ENCODE measurements at places on chromosomes 12 and 14.

DNA sequence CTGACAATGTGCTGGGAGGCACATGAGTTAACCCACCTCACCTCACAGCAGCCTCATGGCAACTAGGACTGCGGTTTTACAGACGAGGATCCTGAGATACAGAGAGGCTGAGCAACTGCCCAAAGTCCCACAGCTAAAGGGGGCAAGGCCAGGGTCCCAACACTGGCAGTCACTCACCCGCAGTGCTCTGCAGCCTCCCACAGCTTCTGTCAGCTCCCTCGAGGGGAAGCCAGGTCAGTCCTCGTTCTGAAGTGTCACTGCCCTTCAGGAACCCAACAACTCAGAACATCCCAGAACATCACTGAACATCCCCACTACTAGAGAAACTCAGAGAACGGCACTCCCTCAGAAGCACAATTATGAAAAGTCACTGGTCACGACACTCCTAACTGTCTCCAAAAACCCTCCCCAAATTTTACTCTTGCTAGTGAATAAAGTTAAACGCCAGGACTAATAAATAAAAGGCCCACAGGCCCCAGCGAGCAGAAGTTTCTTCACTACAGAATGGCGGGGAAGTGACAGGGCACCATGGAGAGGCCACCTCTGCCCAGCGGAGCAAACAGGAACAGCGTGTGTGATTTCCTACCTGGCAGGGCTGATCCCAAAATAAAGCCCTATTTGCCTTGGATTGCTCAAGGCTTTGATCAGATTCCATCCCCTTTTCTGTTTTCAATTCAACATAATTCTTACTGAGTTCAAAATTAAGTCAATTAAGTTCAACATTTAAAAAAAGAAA lies 75.1 kb downstream of the TTC7B start:
- DNase-seq = no peak

- no peak for DNase-seq
Observed at GRCh38 chr12:68012712-68013111, 23.5 kb downstream of the IFNG-AS1 start.

- DNase-seq = peak; percentile 92
Observed at GRCh38 chr12:111437816-111438454, 32.2 kb downstream of the SH2B3 start.

DNA sequence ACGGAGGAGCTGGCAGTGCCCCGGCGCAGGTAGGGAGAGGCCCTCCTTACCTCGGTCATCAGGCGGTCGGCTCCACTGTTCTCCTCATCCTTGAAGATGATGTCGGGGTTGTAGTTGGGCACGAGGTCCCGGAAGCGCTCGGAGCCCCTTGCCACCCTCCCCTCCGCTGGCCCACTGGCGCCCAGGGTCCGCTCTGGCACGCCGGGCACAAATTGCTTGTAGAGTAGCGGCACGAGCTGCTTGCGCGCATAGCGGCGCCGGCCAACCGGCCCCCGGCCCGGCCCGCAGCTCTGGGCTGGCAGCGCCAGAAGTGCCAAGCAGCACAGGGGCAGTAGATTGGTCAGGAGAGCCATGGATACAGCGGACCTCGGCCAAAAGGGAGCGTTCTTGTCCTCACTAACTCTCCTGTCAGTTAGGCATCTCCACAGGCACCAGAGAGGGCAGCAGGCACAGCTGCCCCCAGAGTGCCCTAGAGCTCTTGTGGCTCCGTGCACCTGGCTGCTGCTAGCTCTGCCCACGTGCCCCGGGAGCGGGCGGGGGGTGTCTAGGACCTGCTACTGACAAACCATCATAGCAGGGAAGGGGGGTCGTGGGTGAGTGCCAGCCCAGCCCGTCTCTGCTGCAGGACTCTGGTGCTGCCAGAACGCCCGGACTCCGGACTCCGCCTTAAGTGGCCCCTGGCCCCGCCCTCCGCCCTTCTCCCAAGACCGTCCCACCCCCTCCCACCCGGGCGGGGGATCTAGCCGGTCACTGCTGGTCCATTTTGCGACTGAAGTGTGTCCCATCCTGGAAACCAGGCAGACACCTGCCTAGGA lies at the start of gene DHH:
DHH (minus strand) TSS at position 642 of the 815 bp plus-strand sequence; CDS start at position 353, 289 bp downstream.
- DNase-seq = no peak

GRCh38 chr14:59160506-59160905 lies 28.0 kb upstream of the DAAM1 start:
- DNase-seq = no peak

DNA sequence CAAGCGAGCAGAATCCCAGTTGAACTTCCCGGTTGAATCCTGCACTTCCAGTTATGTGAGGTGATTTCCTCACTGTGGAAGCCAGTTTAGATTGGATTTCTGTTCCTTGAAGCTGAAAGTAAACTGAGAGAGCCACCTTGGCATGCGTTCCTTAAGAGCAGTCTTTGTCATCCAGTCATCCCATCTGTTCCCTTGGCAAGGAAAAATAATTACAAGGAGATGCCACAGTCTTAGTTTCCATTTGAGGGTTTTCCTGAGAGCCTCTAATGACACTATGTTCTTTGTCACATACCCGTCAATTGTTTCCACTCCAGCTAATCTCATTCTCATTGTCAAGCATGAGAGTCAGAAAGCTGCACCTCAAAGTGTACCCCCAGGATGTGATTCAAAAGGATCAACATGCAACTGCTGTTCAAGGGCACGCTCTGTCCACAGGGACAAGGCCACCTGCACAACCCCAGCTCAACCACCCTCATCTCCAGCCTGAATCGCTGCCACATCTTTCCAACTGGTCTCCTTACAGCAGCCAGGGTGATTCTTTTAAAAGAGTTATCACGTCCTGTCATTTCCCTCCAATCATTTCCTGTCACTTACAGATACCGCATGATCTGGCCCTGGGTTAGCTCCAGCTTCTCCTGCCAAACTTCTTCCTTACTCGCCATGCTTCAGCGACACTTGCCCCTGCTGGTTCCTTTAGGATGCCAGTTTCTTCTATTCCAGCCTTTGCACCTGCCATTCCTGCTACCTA lies 18.0 kb upstream of the TCP11L2 start:
- DNase-seq = no peak

GRCh38 chr14:95875831-95876760 lies 536 bp upstream of the TUNAR start:
- DNase-seq = no peak

All from suppressor macrophage treated with lipopolysaccharide for 4 hours (primary cell).